ENCODE measurements at places on chromosomes 12 and 14. TPM values are rescaled to one million over a fixed set of nuclear protein-coding genes. Genes with fewer than 3 reads are reported as not detected.

GRCh38 chr12:95215949-95216348, 1.3 kb downstream of the FGD6 start:
- no peak for DNase-seq

- no peak for DNase-seq
These were observed 177.8 kb upstream of the EGLN3 start for GRCh38 chr14:34128665-34129064.

BEST3 gene
- not detected for total RNA-seq

COX8C gene
- total RNA-seq = not detected

GRCh38 chr14:96801931-96802330, 4.7 kb downstream of the VRK1 start:
- DNase-seq = no peak

CMAS gene
- total RNA-seq = 25.3 TPM

C12orf57 gene
- total RNA-seq = 760 TPM

DNA sequence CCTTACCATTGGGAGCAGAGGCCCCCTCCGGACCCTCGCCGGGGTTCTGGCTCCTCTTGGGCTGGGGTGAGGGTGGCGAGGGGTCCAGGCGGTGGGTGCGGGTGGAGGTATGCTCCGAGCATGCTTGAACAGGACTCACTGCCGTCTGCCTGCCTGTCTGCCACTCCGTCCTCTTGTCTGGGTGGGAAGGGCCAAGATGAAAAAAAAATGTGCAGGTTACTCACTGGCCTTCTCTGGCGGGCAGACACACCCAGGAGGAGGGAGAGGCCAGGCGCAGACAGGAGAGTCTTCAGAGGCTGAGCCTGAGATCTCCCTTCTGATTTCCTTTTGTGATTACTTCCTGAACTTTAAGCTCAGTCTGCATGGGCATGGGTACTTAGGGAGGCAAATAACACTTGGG, 76.1 kb downstream of the STON2 start:
- peak; percentile 29 for DNase-seq

DNA sequence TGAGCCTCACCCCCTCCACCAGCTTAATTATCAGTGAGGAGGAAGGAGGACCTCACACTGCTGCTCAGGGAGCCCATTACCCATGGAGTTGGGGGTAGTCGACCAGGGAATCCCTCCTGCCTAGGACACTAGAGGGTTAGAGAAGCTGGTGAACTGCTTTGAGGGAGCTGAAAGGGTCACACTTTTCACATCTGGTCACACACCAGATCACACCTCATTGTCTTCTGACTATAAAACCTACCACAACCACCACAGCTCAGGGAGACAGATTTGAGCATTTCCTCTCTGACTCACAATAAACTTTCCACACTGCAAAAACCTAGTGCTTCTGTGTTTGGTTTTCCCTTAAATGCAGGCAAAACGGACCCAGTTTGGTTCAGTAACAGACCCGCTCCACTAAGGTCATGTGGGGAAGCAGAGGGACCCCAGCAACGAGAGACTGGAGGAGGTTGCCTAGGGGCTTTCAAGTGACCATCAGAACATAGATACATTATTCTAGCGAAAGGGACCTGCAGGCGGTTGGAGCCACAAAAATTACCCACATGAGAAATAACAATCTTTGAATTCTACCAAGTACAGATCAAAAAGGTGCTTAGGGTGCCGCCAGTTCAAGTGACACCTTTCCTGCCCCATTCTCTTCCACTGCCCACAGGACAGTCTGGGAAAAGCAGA, 151.4 kb upstream of the AVPR1A start:
- no peak for DNase-seq

DNA sequence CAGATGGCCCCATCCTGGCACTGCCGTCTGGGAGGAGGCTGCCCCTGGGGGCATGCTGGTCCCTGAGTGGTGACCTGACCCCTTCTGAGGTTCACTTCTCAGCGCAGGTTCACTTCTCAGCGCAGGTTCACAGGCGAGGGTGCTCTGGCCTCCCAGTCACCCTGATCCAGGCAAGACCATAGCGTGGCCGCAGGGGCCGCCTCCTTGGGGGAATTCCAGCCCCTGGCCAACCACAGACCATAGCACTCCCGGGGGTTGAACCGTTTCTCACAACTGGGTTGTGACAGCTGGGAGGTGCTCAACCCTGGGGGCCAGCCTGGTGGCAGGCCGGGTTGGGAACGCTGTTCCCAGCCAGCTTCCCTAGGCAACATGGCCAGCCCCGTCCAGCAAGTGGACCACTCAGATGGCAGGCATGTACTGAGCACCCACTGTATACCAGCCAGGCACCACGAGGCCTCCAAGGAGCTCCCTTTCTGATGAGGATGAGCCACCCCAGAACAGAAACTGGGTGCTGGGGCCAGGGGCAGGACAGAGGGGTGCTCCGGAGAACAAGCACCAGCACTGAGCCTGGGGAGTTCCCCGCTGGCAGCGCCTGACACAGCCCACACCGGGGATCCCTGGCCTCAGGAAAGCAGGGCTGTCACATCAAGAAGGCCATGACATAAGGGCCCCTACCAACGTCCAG, 28.3 kb upstream of the ZFP36L1 start:
- no peak for DNase-seq

DNA sequence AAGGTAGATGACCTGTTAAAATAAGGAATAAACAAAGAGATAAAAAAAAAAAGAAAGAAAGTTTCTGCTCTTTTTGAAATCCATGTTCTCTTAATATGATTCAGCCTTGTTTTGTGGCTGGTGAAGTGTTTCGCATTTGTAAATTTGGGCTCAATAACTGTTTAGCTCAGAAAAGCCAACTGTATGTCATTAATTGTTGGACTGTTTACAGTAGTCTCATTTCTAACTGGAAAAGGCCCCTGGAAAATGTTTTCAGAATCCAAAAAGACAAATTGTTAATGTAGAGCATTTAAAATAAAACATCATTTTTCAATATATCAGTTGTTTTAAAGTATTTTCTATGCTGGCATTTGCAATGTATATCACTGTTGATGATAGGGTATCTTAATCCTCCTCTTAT, 47.4 kb upstream of the DYRK2 start:
- DNase-seq = no peak

DNA sequence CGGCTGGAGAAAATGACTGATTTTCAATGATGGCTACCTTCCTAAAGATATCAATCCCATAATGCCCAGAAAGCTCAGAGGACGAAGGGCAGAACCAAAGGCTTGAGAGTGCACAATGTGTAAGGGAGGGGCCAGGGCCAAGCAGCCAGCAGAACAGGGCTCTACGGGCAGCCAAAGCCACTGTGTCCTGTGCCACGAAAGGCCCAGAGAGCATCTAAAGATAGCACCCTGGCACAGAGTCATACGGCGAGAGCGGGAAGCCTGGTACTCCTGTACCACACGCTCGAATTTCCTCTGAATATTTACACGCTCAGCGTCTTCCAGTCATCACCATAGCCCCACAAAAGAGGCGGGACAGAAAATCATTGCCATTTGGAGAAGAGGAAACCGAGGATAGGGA, 39.5 kb downstream of the PRMT8 start:
- no peak for DNase-seq

OR6C2 gene
- not detected for total RNA-seq

DNA sequence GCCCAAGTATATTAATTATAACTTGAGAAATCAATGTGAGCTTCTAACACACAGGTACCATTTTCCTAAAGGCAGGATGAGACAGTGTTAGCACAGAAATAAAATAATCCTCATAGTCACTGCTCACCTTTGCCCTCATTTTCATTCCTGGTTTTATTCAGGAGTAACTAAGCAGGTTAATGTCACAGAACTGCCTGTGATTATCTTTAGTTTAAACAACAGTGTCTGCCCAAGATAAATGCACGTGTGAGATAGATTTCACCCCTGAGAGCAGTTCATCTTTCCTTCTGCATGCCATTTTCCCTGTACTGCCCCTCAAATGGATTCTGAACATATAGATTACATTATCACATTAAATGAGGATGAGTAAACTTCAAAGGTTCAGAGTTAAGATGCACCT, 250.7 kb downstream of the RMST start:
- no peak for DNase-seq

Data from vagina (tissue), 2 donors.